ENCODE measurements at places on chromosomes 5 and 9.

DNA sequence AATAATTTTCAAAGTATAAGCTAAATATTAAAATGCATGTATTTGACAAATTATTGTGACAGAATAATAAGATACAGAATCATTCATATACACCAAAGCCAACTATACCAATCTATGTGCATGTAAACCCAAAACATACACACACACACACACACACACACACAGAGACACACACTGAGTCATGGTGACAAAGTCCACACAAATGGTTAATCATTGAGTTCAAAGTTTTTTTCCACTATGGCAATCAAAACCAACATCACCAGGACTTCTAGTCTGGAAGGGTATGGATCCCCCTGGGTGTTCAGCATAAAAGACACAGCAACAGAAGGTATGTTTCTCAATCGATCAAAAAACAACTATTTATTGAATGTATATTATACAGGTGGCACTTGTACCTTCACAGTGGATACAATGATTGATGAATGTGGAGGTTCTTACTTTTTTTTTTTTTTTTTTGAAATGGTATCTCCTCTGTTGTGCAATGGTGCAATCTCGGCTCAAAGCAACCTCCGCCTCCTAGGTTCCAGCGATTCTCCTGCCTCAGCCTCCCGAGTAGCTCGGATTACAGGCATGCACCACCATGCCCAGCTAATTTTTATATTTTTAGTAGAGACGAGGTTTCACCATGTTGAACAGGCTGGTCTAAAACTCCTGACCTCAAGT lies 137.0 kb downstream of the PDE4D start:
- DNase-seq: no peak

GRCh38 chr9:89710697-89711096 lies 105.9 kb downstream of the GADD45G start:
- peak; percentile 92 for DNase-seq

- no peak for DNase-seq
These were observed 23.9 kb downstream of the UGCG start for GRCh38 chr9:111920531-111920930.

DNA sequence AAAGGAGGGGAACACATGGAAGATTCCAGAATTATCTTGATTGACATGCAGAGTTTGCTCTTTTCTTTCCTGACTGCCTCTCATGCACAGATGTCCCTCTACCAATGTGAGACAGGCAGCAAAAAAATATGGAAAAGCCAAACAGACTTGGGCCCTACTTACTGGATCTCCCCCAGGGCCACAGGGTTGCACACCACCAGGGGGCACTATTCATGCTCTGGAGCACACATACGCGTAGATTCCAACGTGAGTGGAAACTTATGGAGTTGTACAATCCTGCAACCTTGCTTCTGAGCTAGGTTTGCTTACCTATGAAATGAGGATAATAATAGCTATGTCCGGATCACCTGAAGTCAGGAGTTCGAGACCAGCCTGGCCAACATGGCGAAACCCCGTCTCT lies 319.5 kb downstream of the ARHGEF28 start:
- peak; percentile 7 for DNase-seq

DNA sequence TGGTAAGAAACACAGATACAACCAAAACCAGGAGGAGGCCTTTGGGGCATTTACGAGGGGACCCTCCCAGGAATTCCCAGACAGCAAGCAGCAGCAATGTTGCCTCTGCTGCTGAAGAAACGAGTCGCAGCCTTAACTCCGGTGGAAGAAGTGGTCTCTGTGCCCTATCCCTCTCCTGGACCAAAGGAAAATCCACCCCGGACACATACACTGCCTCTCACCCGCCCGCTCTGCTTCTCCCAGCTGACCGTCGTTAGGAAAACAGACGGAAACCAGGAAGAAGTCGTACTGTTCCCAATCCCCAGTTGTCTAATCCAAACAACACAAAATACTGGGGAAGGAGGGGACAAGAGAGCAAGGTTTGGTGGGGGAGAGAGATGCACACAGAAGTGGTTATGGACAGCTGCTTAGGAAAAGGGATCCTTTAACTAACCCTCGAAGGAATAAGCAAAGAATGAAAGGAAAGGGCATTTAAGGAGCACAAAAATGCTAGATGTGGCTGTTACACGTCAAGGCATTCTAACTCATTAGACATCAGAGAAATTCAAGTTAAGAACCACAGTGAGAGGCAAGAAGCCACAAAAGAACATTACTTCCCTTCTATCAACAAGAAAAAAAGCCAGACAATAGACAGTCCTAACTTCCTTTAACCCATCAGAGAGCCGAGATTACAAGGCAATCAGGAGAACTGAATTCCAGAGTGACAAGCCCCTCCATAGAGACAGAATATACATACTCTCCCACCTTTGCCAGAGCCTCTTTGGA lies 71.9 kb downstream of the ACTL7B start:
- DNase-seq: peak; percentile 9

- DNase-seq: peak; percentile 21
These were observed 95.4 kb upstream of the DAB2 start for GRCh38 chr5:39520232-39520572.

GRCh38 chr5:87754009-87754757 lies 341.5 kb upstream of the CCNH start:
- DNase-seq: no peak

GRCh38 chr5:22643356-22643755 lies 209.8 kb downstream of the CDH12 start:
- no peak for DNase-seq
